ENCODE measurements at places on chromosomes 6 and 20. TPM values are rescaled to one million over a fixed set of nuclear protein-coding genes. Genes with fewer than 3 reads are reported as not detected.

DNA sequence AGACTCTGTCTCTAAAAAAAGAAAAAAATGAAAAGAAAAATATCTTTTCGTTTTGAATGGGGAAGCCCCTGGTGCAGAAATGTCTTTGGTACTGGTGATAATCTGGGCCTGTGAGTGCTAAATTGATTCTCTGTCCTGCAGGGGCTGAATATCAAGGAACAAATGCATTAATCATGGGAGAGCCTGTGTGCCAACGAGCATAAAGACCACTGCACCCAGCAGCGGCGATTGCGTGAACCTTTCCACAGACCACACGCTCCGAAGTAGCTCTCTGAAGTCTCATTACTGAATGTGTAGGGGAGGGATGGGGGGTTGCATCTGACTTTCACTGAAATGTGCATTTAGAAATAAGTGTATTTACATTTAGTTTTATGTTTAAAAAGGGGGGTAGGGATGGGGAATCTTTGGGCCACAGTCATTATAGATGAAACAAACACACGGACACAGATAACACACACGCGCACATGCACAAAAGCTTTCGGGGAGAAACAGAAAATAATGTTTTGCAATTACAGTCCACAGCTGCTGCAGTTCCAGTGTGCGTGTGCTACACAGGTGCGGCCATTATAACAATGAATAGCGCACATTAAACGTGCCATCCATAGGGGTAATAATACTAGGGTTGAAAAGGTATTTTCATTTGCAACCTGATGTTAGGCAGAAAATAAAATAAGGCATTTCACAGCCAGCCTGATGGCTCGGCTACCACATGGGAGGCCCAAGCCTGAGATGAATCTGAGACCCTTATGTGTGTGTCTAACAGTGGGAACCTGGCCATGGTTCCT, 154.0 kb downstream of the MBOAT1 start:
- no peak for DNase-seq

GRCh38 chr20:8616792-8617191, 452.1 kb upstream of the PLCB4 start:
- no peak for DNase-seq

- no peak for DNase-seq
These were observed 42.1 kb upstream of the HLA-E start for GRCh38 chr6:30447237-30447636.

GRCh38 chr20:21376626-21377025, 20.7 kb downstream of the NKX2-4 start:
- DNase-seq: no peak

ADTRP gene
- 10.6 TPM for total RNA-seq

ECT2L gene
- total RNA-seq: not detected

DNA sequence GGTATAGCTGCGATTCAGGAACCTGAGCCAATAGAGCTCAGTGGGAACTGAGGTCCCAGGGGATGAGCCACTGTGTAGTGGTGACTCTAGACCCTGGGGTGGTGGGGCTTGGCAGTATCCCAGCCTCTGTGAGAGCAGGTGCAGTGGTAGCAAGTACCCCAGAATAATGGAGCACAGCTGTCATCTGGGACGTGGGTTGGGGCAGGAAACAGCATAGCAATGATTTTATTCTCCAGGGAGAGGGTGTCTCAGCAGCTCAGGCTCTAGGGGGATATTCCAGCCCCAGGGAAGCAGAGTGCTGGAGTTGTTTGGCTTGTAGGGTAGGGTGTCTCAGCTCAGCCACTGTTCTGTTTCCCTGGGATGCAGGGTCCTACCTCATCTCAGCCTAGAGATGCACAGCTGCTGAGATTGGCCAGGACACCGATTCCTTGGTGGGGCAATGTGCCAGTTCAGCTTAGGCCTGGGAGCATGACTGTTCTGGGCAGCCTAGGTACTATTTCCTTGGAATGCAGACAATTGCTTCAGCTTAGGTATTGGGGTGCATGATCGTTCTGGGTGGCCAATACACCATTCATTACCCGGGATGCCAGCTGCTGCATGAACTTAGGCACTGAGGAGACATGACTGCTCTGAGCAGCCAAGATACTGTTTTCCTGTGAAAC, 34.0 kb upstream of the NUP153 start:
- no peak for DNase-seq

DDX43 gene
- 0.66 TPM for total RNA-seq

DNA sequence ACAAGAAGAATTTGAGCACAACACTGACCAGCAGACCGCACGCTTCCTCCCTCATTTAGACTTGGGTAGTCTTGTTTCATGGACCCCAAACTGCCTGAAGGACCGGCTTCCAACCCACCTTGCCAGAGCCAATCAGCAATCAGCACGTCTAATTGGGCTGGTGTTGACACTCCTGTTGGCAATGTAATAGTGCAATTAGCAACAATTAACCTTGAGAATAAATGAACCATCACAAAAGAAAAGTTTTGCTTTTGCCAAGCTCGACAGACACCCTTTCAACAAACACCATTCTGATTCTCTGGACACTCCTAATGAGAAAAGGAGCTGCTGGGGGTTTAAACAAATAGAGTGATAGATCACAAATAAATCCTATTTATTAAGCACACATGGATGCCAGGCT, 61.0 kb downstream of the EDN3 start:
- no peak for DNase-seq

DNA sequence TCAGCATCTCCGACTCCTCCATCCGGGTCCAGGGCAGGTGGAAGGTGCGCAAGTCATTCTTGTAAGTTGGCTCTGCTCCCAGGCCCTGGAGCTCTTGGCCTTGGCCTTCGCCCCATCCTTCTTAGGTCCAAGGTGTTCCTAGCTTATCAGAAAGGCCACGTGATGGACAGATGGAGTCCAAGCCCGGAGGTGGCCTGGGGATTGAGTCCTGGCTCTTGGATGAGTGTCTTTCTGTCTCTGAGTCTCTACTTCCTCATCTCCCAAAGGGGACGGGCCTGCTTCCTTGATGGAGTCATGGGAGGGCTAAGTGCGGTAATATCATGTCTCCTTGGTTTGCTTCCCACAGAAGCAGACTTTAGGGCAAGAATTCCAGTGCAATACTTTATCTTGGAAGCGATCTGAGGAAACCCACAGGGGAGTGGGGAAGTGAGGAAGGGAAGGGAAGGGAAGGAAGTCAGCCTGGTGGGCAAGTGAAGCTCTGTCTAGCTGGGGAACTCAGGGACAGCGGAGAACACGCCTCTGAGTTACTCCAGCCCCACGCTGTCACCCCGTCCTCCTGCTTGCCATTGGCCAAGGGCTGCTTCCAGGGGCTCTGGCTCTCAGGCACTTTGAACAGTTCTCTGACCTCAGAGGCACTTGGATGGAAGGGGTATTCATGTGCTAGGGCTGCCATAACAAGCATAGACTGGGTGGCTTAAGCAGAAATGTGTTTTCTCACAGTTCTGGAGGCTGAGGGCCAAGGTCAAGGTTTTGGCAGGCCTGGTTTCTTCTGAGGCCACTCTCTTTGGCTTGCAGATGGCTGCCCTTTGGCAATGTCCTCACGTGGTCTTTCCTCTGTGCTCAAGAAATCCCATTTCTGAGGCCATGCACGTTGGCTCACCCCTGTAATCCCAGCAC, 4.8 kb downstream of the LBP start:
- no peak for DNase-seq

DNA sequence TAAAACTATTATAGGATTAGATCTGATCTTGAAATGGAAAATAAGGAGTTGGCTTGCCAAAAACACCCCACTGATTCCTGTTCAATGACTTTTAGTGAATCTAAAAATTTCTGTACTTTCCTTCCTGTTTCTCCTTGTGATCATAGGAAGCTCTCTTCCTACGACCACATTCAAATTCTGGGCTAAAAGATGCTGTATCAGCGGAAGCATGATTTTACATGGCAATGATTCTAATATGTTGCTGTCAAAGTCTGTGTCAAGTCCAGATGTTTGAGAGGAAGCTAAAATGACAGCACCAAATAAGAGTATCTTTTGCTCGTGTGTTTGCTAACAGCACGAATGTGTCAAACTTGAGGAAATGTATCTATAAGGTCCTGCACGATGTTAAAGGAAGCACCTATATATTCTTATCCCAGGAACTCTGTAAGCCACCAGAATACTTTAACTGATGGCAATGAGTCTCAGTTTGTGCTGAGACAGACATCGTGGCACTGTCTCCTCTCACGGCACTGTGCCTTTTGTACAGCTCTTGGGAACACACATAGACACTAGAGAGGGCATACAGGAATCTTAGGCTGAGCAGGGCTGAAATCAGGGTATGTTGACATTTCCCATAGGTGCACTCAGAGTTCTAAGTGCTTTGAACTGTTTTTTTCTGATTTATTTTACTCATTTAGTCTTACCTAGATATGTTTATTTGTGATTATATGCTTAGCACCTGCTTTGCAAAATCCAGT, 24.9 kb upstream of the MAP3K4 start:
- DNase-seq: no peak

CFB gene
- total RNA-seq: 0.21 TPM

MATN4 gene
- 2.1 TPM for total RNA-seq

MEP1A gene
- not detected for total RNA-seq

GRCh38 chr6:5989141-5989723, 17.5 kb downstream of the NRN1 start:
- DNase-seq: no peak

- no peak for DNase-seq
These were observed 360.4 kb downstream of the ZFAND3 start for GRCh38 chr6:38179794-38180430.

GRCh38 chr6:45012687-45013086, 315.4 kb upstream of the RUNX2 start:
- no peak for DNase-seq

DNA sequence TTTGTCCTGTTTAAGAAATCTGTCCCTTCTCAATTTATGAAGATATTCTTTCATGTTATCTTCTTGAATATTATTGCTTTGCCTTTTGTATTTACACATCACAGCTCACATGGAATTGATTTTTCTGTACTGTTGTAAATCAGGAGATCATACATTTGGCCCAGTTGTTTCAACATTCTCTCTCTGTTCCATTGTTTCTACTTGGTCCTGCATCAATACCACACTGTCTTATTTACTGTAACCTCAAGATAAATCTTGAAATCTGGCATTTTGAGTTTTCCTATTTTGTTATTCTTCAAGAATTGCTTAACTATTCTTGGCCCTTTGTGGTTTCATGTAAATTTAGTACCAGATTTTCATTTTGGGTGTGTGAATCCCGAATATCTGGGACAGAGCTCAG, 121.7 kb upstream of the CCN2 start:
- DNase-seq: no peak

GRCh38 chr20:33688938-33689424, 2.8 kb upstream of the E2F1 start:
- no peak for DNase-seq

DDO gene
- total RNA-seq: not detected

SLC32A1 gene
- total RNA-seq: not detected

USP49 gene
- 5.3 TPM for total RNA-seq

DPPA5 gene
- total RNA-seq: not detected

GRCh38 chr6:82182756-82183155, 64.8 kb downstream of the IBTK start:
- no peak for DNase-seq

GRCh38 chr20:49865559-49865958, 49.8 kb downstream of the SPATA2 start:
- no peak for DNase-seq

TBC1D32 gene
- total RNA-seq: 7.9 TPM

- no peak for DNase-seq
These were observed 63.8 kb downstream of the ELOVL5 start for GRCh38 chr6:53284901-53285300.

ID4 gene
- total RNA-seq: not detected

- no peak for DNase-seq
These were observed 68.3 kb upstream of the TRAF3IP2 start for GRCh38 chr6:111673937-111674336.

GRCh38 chr20:57215826-57216471, 50.5 kb downstream of the BMP7 start:
- no peak for DNase-seq

DNA sequence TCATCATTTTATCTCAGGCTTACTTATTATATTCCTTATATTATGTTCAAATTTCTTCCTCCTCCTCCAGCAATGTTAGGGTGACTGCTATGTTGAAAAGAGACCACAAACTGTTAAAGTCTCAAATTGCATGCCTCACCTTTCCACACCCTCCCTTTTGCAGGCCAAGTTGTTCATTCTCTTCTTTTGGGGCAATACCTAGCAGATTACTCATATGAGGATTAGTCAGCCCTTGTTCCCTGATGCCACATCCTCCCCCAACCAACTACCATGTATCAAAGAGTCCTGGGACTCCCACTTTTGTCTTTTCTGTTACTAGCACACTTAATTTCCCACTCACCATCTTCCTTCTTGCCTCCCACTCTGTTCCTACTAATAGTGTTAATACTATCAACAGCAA, 434.7 kb downstream of the BCKDHB start:
- DNase-seq: peak; percentile 8

- DNase-seq: no peak
These were observed 11.3 kb upstream of the TMEM181 start for GRCh38 chr6:158548418-158549161.

DNA sequence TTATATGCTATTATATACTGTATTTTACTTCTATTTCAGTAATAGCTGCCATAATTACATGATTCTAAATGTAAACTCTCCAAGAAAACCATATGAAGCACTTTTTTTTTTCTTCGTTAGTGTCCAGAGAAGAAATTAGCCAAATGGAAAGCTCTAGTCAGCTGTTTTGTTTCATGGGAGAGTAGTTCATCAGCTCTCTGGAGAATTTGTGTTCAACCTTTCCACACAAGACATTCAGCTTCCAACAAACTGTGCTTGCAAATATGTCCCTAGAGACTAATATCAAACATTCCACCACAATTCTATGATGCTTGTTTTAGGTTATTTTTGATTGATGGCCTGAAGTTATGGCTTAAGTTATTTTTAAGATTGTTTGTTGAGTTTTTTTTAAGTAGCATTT, 19.5 kb downstream of the FHL5 start:
- no peak for DNase-seq

CCR6 gene
- total RNA-seq: not detected

GNMT gene
- total RNA-seq: 0.60 TPM

GRCh38 chr20:33555755-33556154, 65.9 kb downstream of the CBFA2T2 start:
- DNase-seq: no peak

DNA sequence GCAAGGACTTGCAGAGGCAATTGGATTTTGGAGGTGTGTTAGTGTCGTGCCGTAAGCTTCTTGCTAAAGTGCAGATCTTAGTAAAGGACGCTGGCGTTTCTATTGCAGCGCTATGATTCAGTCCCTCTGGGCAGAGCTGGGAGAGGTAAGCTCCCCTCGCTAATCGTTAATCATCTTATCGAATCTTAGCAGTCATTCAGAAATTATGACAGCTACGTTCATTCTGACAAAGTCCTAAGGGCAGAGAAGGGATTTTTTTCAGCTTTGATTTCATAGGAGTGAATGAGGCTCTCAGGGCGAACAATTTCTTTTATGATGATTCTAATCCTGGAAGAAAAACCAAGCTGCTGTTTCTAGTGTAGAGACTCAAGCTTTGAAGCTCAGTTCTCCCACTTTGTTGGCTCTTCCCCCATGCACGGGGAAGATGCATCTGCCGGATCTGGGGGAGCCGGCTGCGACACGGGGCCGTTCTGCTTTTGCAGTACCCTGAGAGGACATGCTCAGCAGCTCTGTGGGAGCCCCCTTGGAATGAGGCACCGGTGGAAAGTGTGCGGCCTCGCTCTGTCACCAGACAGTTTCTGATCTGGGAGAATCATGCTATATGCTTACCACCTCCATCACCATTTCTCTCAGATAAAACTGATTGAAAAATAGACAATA, 79.1 kb upstream of the SLC22A23 start:
- DNase-seq: no peak

TAPBP gene
- 264 TPM for total RNA-seq

GRCh38 chr6:120875900-120876299, 458.4 kb downstream of the TBC1D32 start:
- no peak for DNase-seq

All from activated T-helper 1 cell treated with anti-CD3 and anti-CD28 coated beads, Interleukin-12 subunit alpha, Interleukin-12 subunit beta, Interleukin-2, Interleukin-4 antibody, amounts not matched to agents 30 ng/mL and 10 ng/mL and 1 ng/mL, durations not matched to agents 14 hours and 24 hours and 36 hours (primary cell).